ENCODE measurements at places on chromosomes 12 and 14.

DNA sequence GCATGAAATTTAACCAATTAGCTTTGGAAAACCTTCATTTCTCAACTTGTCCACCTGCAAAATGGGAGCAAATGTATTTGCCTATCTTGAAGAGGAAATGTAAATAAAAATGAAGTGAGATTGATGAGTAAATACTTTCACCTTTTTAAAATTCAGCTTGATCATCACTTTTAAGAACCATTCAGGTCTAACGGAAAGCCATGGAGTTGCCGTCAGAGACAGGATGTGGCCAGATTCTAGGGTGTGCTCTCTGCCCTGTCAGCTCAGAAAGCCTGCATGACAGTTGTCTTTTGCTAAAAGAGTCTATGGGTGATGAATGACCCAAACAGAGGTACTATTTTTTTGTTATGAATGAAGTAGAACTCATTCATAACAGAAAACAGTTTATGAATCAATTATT, 104.3 kb upstream of the SLC35F4 start:
- no peak for DNase-seq

DNA sequence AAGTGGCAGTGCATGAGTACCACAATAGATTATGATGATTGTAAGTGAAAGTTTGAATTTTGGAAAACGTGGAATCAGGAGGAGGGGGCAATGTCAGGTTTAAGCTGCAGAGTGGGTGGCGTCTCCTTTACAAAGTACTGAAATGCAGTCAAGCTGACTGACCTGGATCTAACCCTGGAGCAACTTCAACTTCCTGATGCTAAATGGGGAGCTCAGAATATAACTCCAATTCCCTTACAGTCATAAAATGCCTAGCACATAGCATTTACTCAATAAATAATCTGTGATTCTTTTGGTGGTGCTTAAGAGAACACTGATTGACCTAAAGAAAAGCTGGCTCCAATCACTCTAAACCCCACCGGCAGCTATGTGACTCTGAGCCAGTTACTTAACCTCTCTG, 38.5 kb downstream of the CCDC60 start:
- DNase-seq: no peak

- no peak for DNase-seq
Observed at GRCh38 chr12:31533470-31533869, 57.5 kb downstream of the DENND5B start.

GRCh38 chr14:49092345-49092744, 493.8 kb downstream of the RPS29 start:
- no peak for DNase-seq

DNA sequence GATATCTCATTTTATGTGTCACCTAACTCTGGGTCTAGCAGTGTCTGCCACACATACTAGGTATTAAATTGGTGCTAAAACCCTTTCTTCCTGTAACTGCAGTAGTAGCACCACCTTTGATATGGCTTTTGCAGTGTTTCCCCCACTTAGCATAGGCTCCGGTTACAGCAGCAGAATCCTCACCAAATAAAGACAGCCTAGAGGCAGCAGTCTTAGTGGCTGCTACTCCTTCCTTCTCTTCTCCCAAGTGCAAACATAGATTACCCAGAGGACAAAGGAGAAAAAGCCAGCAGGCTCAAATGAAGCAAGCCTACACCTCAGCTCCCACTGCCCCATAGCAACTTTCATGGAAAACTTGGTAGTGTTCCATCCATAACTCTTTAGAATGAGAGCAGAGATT, 30.1 kb upstream of the ABCC9 start:
- no peak for DNase-seq

DNA sequence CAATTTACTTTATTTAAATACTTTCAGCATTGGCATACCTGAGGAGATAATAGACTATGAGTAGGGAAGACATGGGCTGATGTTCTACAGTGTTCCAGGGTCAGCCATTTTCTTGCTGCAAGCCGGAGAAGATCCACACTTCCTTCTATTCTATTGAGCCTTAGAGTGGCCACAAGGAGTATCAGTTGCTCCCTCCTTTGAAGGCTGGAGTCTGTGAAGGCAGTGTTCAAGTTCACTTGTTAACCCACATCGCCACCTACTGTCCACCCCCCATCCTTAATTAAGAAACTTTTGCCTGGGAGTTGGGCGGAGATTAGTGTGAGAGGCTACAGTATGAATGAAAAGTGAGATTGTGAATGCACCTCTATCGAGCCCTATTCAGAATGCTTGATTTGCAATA, 666.6 kb downstream of the NRXN3 start:
- DNase-seq: peak; percentile 60

DNA sequence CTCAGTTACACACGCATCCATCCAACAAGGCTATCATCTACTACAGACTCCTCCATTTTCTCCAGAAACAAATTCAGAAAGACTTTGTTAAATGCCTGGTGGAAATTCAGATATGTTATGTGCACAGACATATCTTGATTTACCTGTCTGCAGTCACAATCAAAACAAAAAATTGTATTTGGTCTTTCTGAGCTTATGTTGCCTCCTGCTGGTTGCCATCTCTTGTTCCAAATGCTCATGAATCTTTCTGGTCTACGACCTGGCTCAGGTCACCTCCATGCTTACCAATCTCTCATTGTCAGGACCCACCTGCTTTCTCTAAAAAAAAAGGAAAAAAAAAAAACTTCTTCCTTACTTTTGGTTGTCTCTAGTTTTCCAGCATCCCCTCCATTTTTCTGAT, 169.2 kb upstream of the PLXNC1 start:
- DNase-seq: peak; percentile 62

- DNase-seq: no peak
Observed at GRCh38 chr14:105843444-105844046, 317.2 kb downstream of the TMEM121 start.

DNA sequence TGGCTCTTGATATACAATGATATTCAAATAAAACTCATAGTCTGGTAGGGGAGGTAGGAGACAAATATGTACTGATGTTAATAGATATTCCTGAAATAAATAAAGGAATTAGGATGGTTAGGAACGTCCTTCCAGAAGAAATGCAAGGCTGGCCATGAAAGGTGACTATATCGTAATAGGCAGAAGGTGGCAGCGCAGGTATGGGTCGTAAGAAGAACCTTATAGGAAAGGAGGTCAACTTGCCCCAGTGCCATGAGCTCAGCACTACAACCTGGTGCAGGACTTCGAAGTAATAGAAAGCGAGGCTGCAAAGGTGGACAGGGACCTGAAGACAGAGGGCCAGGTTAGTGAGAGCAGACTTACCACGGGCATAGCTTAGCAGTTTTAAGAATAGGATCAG, 55.3 kb upstream of the FGD4 start:
- no peak for DNase-seq

GRCh38 chr14:20624495-20625070, 16.9 kb downstream of the OR6S1 start:
- peak; percentile 76 for DNase-seq

- peak; percentile 71 for DNase-seq
Observed at GRCh38 chr14:79044894-79045624, 874.9 kb downstream of the NRXN3 start.

GRCh38 chr12:48542300-48542928, 17.0 kb downstream of the OR8S1 start:
- DNase-seq: peak; percentile 49

GRCh38 chr14:41476526-41476925, 130.2 kb upstream of the LRFN5 start:
- peak; percentile 20 for DNase-seq

- DNase-seq: no peak
Observed at GRCh38 chr12:104779134-104779533, 179.0 kb downstream of the SLC41A2 start.

- DNase-seq: no peak
Observed at GRCh38 chr14:51093371-51094281, 1.3 kb downstream of the TRIM9 start.

DNA sequence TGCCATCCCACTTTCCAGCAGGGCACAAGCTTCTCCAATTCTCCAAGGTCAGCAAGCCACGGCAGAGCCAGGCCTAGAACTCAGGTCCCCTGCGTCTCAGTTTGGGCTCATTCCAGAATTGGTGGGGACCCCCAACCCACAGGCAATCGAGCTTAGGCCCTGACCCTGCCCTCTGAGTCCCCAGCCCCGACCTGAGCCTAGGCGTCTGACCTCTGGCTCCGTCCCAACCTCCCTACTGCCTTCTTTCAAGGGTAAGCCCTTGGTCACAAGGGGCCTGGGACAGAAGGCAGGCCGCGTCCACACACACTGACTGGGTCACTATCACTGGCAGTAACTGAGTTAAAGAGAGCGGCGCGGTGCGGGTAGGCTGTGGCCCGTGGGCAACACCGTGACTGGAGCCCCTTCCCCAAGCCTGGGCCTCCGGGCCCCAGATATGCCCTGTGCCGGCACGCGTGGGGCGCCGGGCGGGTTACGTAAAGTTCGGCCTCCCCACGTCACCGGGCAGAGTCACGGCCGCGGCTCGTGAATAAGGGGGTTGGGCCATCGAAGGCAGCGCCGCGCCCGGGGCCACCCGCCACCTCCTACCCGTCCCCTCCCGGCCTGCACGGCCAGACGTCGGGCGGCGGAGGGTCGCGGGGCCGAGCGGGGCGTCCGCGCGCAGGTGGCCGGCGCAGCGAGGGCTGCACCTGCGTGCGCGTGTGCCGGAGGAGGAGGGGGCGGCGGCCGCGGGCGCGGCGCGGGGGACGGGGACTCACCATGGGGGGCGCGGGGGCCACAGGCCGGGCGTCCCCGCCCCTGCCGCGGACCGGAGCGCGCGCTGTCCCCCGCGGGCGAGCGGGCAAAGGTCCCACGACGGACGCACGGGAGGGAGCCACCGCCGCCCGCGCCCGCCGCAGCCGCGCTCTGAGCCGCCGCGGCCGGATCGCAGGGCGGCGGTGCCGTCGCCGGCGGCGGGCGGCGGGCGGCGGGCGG, 516 bp downstream of the ANKRD9 start:
- peak; percentile 53 for DNase-seq

GRCh38 chr12:55700255-55701018, 7.3 kb downstream of the ITGA7 start:
- DNase-seq: no peak

DNA sequence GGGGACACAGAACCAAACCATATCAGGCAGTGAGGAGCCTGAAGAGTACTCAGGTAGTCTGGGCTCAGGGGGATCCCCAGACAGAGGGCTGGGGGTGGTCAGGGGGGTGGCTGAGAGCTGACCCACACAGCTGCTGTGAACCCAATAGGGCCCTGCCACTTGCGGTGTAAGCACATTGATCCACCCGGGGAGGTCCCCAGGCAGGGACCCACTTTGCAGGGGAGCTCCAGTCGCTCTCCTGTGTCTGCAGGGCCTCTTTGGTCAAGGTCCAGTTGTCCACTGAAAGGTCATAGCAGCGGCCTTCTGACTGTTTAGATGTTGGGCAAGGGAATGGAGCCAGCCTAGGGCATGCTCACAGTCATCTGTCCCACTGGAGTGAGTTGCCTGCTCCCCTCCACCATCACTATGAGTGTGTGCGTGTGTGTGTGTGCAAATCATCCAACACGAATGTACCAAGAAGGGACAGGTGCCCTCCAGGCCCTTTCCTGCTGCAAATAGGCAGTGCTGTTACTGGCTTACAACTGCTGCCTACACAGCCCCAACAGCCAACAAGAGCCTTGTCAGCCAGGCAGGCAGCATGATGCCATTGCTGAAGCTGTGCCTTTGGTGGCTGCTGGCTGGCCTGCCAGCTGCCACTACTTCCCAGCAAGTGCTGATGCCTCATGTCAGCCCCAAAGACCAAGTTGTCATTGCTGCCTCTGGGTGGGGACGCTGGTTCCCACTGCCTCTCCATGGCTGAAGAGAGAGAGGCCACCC, 71.3 kb downstream of the TSPAN11 start:
- DNase-seq: no peak

GRCh38 chr14:101808020-101808641, 46.6 kb downstream of the PPP2R5C start:
- DNase-seq: no peak

- no peak for DNase-seq
Observed at GRCh38 chr12:121806009-121806545, 2.3 kb downstream of the SETD1B start.

GRCh38 chr12:132247718-132248452, 81.5 kb downstream of the GALNT9 start:
- DNase-seq: no peak

GRCh38 chr12:26378711-26379110, 183.3 kb downstream of the SSPN start:
- peak; percentile 46 for DNase-seq

DNA sequence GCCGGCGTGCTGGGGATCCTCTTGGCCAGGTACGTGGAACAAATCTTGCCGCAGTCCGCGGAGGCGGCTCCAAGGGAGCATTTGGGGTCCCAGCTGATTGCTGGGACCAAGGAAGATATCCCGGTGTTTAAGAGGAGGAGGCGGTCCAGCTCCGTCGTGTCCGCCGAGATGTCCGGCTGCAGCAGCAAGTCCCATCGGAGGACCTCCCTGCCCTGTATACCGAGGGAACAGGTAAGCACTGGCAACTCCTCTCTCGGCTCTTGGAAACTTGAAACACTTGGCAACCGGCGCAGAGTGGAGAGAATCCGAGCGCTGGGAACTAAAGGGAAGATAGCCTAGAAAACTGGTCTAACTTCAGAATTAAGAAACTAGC, 1.7 kb downstream of the PDE3A start:
- peak; percentile 34 for DNase-seq

DNA sequence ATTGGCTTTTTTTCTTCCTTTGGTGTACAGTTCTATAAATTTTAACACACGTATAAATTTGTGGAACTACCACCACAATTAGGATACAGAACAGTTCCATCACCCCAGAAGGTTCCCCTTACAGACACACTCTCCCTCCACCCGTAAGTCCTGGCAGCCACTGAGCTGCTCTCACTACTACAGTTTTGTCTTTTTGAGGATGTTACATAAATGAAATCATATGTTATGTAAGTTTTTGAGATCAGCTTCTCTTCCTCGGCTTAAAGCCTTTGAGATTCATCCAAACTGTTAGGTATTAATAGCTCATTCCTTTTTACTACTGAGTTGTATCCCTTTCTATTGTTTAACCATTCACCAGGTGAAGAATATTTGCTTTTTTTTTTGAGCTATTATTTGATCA, 74.3 kb upstream of the SLC24A4 start:
- DNase-seq: no peak

GRCh38 chr12:1853716-1854115, 33.4 kb downstream of the LRTM2 start:
- DNase-seq: no peak

GRCh38 chr12:62933602-62934238, 1.2 kb downstream of the PPM1H start:
- no peak for DNase-seq

GRCh38 chr12:92389466-92389865, 243.8 kb upstream of the BTG1 start:
- DNase-seq: no peak

DNA sequence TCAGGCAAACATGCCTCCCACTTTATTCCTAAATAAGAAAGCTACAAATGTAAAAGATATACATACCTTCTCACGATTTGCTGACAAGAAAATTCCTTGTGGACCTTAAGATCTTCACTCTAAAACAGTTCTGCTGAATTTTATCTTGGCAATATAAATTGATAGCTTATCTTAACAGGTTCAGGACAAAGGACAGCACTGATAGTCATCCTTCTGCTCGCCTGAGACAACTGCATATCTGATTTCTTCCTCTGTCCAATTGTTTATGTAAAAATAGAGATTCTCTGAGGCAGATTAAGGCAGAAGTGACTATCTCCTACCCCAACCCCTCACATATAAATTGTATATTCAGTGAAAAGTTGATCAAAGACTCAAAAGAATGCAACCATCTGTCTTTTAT, 44.9 kb downstream of the CAPZA3 start:
- no peak for DNase-seq

- no peak for DNase-seq
Observed at GRCh38 chr12:75439930-75440329, 40.6 kb upstream of the GLIPR1 start.

GRCh38 chr14:45181329-45181728, 45.6 kb downstream of the FANCM start:
- DNase-seq: peak; percentile 30

Measured in fibroblast of pulmonary artery (primary cell).